ENCODE measurements at places on chromosomes 13 and 19. TPM values are rescaled to one million over a fixed set of nuclear protein-coding genes. Genes with fewer than 3 reads are reported as not detected.

Gene CCL25
- not detected for total RNA-seq

Gene LMTK3
- 2.3 TPM for total RNA-seq

Gene MLNR
- total RNA-seq, result not detected

Gene GPR180
- 7.1 TPM for total RNA-seq

Gene CERS1
- total RNA-seq, result 2.3 TPM

Gene MUC16
- 0.50 TPM for total RNA-seq

Gene PNMA8A
- total RNA-seq, result 11.8 TPM

Gene TJP3
- total RNA-seq, result 1.7 TPM

Gene KLF1
- not detected for total RNA-seq

Gene CGB3
- total RNA-seq, result not detected

Gene FXYD3
- 0.50 TPM for total RNA-seq
